CD4-positive, CD25-positive, alpha-beta regulatory T cell (primary cell): ENCODE measurements at places on chromosomes 3 and 15.
A peak's percentile ranks its signal among the peaks of the same experiment; 100 is the strongest.

GRCh38 chr3:78979028-78979427, 788.8 kb downstream of the ROBO1 start:
- DNase-seq, result no peak

DNA sequence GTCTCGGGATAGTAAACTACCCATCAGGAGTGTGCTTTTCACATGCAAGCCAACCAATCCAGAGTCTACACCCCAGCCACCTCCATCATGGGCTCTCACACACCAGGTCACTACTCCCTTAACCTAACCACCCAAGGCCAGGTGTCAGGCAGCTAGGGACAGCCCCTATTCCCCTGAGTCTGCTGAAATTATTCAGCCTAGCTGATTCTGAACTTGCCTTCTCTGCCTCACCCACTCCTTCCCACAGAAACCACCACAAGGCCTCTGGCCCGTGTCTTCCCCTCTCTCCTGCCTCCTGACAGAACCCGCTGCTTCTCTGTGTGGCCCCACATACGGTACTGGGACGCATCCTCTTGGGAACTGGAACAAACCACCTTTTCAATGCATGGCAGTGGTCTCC, 82.1 kb downstream of the PCSK6 start:
- DNase-seq, result no peak

- no peak for DNase-seq
Measured at GRCh38 chr15:58870451-58870850, 63.0 kb downstream of the SLTM start.

DNA sequence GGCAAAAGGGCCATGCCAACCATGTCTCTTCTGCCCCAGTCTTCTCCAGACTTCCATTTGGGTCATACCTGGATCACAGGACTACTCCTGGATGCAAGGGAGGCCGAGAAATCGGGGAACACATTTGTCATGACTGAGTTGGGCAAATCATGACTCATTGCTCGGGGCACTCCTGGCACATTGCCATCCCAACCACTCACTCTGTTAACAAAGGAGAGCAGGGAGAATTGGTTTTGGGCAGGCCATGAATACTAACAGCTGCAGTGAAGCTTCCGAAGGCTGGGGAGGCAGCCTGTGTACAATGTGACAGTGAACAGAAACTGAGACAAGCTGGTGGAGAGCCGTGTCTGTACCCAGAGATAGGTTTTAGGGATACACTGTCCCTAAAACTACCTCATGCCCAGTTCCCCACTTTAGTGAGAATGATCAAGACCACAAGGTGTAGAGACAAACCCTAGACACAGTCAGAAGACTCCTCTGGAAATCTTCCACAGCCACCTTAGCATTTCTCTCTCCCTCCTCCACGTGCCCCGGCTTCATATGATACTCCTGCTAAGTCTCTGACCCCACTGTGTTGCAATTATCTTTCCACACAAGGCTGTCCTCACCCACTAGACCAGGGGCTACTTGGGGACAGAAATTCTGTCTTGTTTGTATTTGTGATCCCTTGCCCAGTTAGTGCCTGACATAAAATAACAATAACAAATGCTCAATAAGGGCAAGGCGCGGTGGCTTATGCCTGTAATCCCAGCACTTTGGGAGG, 10.5 kb upstream of the BUB1B start:
- DNase-seq, result no peak

DNA sequence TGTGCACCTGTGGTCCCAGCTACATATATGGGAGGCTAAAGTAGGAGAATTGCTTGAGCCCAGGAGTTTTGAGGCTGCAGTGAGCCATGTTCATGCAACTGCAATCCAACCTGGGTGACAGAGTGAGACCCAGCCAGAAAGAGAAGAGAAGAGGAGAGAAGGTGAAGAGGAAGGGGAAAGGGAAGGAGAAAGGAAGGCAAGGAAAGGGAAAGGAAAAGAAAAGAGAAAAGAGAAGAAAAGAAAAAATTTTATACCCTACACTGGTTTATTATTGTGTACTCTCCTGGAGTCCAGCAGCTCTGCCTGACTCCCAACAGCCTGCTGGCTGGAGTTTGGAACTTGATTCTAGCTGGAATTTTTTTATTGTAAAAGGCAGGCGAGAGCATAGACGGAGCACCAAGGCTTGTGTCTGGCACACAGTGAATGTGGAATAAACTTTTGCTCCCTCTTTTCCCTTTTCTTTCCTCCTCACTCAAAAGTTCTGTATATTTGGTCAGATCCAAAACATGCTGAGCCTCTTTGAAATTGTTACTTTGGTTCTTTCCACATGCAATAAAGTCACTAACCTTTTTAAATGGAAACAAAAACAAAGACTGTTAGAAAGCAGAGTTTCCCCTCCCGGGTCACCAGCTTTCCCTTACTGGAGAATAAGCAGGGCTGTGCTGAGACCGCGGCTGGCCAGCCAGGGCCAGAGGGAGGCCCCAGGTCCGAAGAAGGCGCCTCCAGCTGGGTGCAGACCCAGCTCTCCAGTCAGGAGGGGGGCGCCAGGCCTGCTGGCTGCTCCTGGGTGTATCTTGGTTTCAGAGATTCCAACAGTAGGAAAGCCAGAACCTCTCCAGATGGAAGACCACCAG, 9.9 kb downstream of the THSD4 start:
- DNase-seq, result no peak

DNA sequence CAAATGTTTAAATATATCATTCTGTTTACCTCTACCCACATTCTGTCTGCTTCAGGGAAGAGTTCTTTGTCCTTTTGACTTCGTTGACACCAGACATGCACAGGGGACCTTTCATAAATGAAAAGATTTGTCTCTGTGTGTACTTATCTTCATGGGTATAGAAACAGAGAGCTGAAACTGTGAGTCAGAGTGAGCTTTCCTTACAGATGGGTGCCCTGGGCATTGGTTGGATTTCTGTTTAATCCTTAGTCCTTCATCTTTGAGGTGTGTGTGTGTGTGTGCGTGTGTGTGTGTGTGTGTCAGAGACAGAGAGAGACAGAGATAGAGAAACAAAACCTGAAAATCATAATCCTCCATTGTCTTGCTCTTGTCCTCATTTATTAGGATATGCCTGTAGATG, 517.4 kb downstream of the TUSC7 start:
- no peak for DNase-seq

DNA sequence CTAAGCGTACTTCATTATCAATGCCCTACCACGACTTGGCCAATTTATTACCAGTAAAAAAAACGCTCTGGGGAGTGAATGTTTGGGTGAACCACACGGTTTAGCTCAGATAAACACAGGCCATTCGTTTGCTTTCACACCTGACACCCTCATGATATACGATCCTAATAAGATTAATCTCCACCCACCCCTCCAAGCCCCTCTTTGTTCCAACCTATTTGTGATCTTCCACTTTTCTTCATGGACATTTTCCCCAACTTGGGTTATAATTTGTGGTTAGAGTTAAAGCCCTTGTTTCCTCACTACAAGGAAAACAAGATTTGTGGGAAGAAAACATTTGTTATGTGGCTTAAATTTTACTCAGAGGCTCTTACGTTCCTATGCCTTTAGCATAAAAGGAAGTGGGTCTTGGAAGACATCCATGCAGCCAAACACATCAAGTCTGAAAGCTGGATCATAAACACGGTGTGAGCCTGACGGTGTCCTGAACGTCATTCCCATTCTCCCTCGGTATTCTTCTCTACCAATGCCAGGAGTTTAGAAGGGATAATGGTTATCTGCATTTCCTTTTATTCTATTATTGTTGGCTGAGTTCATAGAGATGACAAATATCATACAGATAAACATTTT, 518.9 kb downstream of the NR2F2 start:
- DNase-seq, result no peak

- no peak for DNase-seq
Measured at GRCh38 chr3:48747706-48748105, 30.7 kb upstream of the IP6K2 start.

- no peak for DNase-seq
Measured at GRCh38 chr3:125353128-125353527, 22.0 kb downstream of the ZNF148 start.

GRCh38 chr15:63243101-63243500, 34.3 kb upstream of the APH1B start:
- no peak for DNase-seq

DNA sequence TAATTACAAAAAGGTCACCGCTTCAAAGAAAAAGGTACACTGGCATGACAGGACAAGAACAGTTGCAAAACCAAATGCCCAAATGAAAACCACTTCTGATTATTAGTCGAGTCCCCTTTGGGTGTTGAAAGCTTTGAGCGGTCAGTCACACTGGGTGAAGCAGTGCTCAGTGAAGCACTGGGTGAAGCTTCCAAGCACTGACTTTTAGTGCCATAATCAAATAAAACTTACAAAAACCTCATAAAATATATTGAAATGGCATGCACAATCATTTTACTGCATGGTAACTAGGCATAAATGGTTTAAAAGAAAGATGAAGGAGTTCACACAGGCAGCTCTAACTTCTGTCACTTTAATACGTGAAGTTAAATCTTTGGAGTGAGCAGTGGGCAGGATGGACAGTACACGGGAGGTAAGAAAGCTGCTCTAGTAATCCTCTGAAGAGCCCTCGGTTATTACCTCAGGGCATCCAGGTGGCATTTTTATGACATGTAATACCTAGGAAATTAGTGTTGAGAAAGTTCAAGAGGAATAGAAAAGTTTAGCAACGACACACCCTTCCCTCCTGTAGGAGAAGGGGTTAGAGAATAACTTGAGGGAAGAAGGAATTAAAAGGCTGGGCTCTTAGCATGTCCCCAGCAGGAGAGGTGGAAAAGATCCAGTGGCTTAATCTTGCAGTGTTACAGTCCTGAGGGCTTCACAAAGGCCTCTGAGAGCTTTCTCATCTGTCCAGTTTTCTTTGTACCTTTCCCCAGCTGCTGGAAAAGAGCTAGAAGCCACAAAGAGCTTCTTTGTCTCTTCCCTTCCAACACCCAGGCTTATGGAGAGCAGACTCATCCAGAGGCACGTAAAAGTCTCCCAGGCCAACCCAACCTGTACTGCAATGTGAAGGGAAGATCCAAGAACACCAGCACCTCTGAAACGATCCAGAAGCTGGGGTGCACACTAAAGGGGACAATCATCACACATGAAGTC, 64.9 kb upstream of the MYO5C start:
- no peak for DNase-seq

GRCh38 chr3:109275702-109276293, 40.5 kb downstream of the DPPA2 start:
- DNase-seq, result peak; percentile 2

DNA sequence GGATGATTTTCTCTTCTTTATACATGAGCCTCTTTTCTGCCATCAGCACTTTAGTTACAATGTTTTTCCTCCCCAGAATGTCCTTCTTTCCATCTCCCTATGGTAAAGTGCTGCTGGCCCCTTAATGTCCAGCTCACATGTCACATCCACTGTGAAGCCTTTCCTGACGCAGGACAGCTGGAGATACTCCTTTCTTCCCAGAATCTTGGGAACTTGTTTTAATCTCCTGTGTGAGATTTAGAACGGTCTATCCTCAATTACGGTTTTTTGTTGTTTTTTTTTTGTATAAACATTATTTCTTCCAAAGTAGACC, 147.7 kb upstream of the TSC22D2 start:
- DNase-seq, result no peak
